ENCODE measurements at places on chromosomes 6 and 20.

DNA sequence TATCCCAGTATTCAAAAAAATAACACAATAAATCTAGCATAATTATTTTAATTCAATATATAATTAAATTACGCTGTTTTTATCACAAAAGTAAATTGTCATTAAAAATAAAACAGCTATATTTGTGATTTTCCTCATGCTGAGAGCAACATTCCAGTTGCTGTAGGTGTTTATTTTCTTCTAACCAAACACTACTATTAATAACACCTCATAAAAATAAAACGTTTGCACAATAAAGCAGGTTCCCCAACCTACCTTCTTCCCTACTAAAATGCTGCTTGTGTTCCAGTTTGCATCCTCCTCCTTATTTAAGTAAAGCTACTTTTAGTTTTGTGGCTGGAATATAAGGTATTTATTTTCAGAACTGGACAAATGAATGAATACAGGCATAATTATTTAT lies 108.2 kb upstream of the LGSN start:
- DNase-seq, result no peak

- peak; percentile 32 for DNase-seq
Measured at GRCh38 chr6:36769676-36770499, 69.4 kb downstream of the CPNE5 start.

- DNase-seq, result no peak
Measured at GRCh38 chr20:24402188-24402587, 67.2 kb upstream of the SYNDIG1 start.

DNA sequence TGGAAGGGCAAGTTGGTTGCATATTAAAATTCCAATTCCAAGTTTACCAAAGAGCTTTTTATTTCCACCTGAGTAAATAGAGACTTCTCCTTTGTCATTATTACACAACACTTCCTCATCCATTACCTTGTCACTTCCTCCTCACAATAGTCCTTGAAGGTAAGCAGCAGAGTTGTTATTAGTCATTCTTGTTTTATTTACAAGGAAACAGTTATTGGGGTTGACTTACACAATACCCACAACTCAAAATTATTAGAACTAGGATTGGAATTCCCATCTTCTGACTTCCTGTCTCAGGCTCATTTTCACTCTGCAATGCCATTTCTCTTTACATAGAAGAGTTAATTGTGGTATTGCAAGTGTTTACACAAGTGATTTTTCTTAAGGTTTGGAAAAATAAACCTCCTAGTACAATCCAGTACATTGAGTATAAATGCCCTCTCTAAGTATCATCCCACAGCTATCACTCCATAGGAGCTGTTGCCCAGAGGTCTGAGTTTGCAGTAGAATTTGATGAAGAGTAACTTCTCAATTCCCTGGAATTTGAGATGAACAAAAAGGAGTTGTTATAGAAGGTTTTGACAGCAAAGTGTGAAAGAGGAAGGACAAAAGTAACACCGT lies 28.9 kb upstream of the MTRF1L start:
- DNase-seq, result no peak

- peak; percentile 39 for DNase-seq
Measured at GRCh38 chr6:113732384-113732966, 124.7 kb upstream of the MARCKS start.

- no peak for DNase-seq
Measured at GRCh38 chr6:95819939-95820338, 195.8 kb upstream of the FUT9 start.

DNA sequence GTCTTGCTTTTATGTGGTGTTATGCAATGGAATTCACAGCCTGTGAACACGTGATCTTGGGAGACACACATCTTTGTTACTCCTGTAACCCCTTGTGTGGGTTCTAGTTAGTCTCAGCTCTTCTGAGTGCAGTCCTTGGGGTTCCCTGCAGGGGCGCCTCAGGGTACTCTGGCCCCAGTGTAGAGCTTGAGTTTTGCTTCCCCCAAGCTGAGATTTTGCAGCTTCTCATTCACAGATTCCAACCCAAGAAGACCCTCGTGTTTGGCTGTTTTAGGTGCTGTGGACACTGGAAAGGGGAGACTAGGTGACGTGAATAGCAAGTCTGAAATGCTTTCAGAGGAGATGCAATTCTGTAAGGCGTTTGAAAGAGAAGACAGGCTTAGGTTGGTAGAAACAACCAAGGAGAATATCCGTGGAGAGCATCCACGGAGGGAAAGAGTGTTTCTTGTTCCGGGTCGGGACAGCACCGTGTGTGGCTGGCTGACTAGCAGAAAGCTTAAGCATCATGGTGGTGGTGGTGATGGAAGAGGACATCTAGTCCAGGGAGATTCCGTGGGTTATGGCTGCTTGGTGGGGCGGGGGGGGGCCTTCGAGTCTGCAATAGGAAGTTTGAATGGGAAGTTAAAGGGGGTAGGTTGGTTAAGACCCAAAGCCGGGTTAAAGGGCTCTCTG lies 30.1 kb downstream of the DUSP22 start:
- no peak for DNase-seq

DNA sequence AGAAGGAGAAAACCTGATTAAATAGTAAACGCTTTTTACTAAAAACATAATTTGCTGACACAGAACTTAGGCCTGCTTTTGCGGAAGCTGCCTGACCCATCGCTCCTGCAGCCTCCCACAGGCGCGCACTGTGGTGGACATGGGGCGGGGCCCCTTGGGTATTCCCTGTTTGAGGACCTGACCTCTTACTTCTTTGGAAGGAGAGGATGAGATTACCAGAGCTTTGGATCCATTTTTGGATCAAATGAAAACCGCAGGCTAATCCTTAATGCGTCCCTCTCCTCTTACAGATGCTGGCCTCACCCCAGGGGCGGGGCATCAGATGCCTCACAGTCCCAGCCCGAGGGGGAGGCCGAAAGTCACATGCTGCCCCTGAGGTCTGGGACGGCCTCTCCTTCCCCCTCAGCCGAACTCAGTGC lies 151.0 kb downstream of the SCML4 start:
- DNase-seq, result peak; percentile 71

- DNase-seq, result no peak
Measured at GRCh38 chr20:32506721-32507120, 78.4 kb downstream of the NOL4L start.

DNA sequence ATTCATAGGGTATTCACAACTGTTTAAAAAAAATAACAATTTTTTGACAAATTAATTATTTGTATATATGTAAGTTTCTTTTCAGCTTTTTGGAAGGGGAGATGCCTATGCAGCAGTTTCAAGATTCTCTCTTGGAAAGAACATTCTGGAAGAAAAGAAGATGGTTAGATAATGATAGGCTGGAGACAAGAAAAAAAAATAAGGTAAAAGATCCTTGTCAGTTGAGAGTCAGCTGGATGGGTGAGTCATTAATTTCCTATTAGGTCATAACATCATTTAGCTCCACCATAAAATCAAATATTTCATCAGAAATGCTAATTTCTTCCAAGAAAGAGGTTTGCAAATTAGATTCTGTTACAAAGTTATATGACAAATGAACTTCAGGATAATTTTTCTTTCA lies 880.4 kb downstream of the EPHA7 start:
- no peak for DNase-seq

GRCh38 chr6:34223381-34223955 lies 13.2 kb upstream of the HMGA1 start:
- peak; percentile 41 for DNase-seq

DNA sequence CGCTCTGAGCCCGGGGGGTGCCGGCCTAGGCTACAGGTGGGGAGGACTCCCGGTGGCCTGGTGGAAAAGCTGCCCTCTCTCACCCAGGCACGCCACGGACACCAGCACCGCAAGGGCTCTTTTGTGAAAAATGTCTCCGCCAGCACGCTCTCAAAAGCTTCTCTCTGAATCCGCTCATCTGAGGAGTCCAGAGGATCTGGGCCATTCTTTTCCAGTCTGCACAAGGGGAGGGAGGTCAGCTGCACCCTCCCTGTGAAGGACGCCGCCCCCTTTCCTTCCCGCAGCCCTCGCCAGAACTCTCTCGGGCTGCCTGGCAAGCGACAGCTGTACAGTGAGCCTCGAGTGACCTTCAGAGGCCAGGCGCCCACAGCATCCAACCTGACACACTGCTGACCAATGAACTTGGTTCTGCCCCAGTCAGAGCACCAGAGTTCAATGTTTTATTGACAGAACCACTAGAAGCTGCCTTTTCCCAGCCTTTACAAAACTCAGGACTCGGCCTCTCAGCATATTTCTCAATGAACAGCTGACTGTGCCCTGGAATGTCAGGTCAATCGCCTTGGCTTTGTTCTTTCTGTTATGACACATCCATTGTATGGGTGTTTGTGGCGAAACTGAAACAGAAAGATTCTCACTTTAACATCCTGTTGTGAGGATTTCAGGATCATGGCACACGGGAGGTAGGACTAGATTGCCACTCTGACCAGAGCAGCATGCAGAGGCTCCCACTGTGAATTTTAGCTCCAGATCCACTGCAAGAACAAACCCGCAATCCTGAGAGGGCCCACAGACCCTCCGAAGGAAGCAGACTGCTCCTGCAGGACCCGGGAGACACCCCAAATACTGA lies 26.7 kb downstream of the SERPINB9 start:
- DNase-seq, result peak; percentile 83

DNA sequence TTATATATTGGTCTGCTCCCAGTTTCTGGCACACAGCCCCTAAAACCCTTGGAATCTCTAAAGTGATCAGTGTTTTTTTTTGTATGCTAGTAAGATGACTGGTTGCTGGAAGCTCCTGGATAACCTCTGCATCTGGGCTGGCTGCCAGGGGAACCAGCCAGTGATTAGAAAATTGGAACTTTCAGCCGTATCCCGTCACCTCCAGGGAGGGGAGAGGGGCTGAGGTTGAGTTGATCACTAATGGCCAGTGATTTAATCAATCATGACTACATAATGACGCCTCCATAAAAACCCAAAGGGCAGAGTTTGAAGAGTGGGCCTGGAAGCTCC lies 48.0 kb upstream of the NOP56 start:
- DNase-seq, result no peak

DNA sequence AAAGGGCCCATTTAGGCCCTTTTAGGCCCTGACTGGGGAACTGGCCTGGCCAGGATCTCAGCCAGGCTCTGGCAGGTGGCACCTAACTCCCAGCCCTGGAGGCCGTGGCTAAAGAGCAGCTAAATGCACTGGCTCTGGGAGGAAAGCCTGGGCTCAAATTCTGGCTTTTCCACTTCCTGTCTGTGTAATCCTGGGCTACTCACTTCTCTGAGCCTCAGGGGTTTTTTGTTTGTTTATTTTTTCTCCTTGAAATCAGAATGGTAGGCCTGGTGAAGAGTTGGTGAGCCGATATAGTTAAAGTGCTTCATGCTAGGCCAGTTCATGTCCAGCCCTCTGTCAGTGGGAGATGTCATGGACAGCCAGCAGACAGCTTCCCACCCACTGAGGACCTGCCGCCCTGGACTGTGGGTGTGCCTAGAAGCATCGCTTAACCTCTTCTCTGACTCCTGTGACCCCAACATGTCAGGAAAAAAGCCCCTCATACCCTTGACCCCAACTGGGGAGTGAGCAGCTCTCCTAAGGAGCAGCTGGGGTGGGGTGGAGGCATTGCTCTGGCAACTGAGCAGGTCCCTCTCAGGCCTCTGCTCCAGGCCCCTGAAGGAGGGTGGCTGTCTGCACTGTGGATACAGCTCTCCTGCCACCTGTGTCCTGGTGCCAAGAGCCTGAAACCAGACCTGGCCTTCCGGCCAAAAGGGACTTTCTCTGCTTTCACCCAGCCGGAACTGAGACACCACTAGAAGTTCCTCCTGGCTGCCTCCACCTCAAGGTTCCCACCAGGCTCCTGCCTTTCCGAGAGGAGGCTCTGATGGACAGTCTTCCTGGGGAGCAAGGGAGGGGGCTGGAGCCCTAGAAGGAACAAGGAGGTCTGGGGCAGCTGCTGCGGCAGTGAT lies 57.2 kb upstream of the MYL9 start:
- no peak for DNase-seq

- no peak for DNase-seq
Measured at GRCh38 chr6:158064725-158065251, 83.1 kb downstream of the SYNJ2 start.

GRCh38 chr20:56826705-56827665 lies 197.9 kb downstream of the TFAP2C start:
- no peak for DNase-seq

DNA sequence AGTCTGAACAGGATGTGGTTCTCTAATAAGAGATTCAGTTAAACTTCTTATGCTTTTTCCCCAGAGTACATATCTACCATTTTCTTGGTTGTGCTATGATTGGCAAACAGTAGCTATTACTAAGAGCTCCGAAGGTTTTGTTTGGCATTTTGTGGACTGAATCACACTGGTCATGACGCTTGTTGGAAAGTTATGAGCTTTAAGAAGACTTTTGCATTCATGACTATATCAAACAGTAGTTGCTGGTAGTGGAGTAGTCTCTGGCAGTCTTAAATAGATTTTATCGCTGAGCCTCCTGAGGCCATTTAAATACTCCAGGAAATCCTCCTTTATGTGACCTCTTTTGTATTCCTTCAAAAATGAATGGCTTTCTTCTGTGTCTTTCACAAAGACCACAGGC lies 40.8 kb downstream of the CCDC170 start:
- no peak for DNase-seq

DNA sequence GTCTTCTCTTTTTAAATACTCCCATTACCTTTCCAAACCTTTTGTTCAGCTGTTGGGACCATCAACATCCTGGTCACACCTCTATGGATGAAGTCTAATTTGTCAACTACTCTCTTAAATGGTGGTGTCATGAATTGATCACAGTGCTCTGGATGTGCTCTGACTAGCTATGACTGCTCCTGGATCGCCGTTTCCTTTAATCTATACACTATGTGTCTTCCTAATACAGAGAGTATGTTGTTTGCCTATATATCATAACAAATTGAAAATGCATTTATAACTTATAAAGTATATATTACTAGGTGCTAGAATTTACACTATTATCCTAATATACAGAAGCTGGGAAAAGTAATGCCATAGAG lies 357.5 kb downstream of the LAMA2 start:
- DNase-seq, result no peak

GRCh38 chr6:152603911-152604310 lies 33.3 kb downstream of the SYNE1 start:
- DNase-seq, result no peak

All from left ventricle myocardium superior (tissue), 1 donor.